ENCODE measurements at places on chromosomes 1 and 21.

DNA sequence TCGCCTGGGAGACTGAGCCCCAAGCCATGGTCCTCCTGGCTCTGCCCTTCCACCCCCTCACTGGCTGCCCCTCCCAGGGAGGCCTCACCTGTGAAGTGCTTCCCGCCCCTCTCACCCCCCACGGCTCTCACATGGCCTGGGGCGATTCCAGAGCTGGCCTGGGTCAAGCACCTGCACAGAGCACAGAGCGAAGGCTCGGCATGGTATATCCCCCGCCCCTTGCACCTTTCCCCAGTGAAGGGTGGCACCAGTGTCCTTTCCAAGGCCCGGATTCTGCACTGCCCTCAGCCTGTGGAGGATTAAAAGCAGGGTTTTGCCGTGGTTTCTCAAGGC, 1.1 kb upstream of the AJAP1 start:
- DNase-seq, result no peak

GRCh38 chr1:178021950-178022349, 52.1 kb upstream of the SEC16B start:
- no peak for DNase-seq

- no peak for DNase-seq
Measured at GRCh38 chr1:214645712-214646111, 42.7 kb downstream of the CENPF start.

- DNase-seq, result no peak
Measured at GRCh38 chr1:87549738-87550137, 221.1 kb downstream of the LMO4 start.

DNA sequence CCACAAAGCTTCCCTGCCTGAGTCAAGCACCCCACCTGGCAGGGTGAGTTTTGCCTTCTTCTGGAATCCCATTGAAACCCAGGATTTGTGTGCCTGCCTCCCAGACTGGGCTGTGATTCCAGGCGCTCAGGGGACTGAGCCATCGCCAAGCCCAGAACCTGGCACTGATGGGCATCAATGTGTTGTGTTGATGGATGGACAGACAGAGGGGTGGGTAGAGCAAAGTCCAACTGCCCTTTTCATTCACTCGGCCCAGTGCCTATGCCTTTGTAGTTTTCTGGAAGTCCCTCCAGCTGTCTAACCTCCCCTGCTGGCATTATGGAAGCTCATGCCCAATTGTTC, 66.0 kb upstream of the LAPTM5 start:
- no peak for DNase-seq

DNA sequence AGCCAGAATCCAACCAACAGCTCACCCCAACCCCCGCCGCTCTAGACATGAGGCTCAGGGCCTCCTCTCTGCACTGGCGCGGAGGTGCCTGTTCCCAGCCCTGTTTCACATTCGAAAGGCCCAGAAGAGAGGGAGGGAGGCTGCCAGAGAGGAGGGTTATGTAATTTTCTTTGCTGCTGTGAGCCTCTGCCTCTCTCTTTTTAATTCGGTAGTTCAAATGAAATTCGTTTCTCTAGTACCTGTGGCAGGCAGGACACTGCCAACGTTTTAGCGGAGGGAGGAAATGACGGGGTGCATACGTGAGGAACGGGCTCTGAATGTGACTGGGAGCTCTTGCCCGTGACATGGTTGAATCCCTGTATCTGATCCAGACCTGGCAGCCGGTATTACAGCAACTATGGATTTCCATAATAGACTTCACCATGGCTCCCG, 9.4 kb downstream of the PRDM16 start:
- DNase-seq, result no peak

DNA sequence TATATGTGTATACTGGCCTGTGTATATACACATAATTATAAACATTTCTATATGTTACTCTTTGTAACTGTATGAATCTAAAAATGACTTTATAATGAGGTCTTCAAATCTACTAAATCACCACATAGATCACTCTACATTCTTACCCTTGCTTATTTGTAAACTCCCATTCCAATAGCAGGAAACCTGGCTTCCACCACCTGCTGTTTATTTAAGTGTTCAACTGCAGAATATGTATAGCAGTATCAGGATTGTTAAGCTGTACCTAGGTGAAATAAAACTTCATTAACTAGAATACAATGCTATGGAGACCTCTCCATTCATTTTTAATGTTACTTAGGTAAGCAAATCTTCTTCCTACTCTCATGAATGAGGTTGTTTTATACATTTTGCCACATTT, 1351.1 kb upstream of the B3GALT2 start:
- DNase-seq, result no peak

- DNase-seq, result no peak
Measured at GRCh38 chr1:37473431-37474045, 842 bp upstream of the ZC3H12A start.

- DNase-seq, result no peak
Measured at GRCh38 chr1:83692524-83693381, 306.2 kb downstream of the TTLL7 start.

- no peak for DNase-seq
Measured at GRCh38 chr1:200454425-200454824, 44.6 kb upstream of the ZNF281 start.

DNA sequence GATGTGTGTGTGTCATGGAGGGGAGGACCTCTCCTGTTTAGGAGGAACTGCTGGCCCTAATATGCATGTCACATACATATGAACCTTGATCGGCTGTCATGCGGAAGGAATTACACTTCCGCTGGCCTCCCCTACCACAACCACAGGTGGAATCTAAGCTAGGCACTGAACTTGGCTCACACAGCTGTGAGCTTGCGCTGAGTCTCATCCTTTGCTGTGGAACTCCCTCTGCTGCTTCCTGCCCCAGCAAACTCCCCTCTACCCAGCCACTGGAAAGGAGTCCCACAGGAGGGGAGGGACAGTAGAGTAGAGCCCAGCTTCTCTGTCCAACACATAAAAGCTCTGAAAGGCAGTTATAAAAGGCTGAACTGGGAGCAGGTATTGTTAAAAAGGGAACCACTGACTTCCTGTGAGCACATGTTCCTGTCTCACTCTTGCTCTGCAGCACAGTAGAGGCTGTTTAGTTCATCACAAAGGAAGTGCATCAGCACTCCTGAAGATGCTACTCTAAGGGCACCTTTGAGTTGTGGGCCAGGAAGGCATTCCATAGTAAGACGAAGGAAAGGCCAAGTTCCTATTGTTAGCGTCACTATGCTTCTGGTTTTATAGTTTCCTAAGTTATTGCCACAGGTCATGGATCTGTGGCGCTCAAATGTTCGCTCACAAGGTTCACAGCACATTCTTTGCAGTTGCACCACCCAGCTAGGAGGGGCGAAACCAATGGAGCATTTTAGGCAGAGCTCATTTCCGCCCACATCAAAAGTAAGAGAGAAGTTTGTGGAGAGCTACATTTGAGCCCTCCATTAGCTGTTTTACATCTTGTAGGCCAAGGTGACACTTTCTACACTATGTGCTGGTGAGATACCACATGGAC, 17.7 kb upstream of the PTPRC start:
- peak; percentile 41 for DNase-seq

DNA sequence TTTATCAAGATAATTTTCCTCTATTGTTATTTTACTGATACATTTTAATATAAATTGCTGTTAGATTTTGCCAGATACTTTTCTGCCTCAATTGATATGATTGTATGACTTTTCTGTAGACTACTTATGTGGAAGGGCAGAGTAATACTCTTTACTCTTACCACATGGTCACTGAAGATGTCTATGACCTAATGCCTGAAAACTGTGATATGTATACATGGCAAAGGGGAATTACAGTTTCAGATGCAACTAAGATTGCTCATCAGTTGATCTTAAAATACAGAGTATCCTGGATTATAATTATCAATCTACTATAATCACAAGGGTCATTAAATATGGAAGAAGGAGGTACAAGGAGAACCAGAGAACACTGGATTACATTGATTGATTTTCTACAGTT, 1528.0 kb downstream of the BRINP3 start:
- no peak for DNase-seq

GRCh38 chr1:41874903-41875411, 43.8 kb downstream of the HIVEP3 start:
- no peak for DNase-seq

DNA sequence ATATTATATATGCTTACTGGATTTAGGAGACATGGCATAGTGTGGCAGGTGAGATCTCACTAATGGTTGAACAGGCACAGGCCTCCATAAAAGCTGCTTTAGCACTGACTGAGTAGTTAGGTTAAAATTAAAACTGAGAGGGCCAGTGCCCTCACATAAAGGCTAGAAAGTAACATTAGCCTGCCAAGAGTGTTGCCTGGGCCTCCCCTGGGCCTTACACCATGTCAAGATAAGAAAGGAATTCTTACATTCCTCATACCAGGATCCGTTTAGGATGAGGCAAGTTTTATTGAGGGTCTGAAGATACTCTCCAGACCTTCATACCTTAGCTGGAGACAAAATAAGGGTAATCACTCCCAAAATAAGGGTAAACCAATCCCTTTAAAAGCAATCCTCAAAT, 1011.8 kb downstream of the PLA2G4A start:
- no peak for DNase-seq

GRCh38 chr1:191609305-191609704, 549.0 kb upstream of the RGS18 start:
- no peak for DNase-seq

DNA sequence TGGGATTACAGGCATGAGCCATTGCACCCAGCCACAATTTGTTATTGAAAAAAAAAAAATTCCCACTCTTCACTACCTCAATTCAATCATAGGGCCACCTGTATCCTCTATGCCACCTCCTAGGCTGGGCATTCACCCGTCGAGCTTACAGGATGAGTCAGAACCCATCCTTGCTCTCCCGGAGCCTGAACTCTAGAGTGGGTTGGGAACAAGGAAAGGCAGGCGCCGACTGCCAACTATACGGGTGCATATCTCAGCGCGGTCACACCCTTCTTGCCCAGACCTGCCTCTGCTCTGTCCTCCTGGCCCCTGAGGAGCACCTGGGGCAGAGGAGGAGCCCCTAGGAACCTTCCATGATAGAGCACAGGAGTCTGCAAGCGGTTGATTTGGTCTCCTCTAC, 21.4 kb upstream of the LBR start:
- no peak for DNase-seq

GRCh38 chr1:115277276-115277675, 60.8 kb downstream of the NGF start:
- DNase-seq, result no peak

GRCh38 chr1:47439819-47440598, 2.2 kb downstream of the FOXD2 start:
- no peak for DNase-seq

- DNase-seq, result no peak
Measured at GRCh38 chr1:240803151-240803550, 191.2 kb upstream of the GREM2 start.

DNA sequence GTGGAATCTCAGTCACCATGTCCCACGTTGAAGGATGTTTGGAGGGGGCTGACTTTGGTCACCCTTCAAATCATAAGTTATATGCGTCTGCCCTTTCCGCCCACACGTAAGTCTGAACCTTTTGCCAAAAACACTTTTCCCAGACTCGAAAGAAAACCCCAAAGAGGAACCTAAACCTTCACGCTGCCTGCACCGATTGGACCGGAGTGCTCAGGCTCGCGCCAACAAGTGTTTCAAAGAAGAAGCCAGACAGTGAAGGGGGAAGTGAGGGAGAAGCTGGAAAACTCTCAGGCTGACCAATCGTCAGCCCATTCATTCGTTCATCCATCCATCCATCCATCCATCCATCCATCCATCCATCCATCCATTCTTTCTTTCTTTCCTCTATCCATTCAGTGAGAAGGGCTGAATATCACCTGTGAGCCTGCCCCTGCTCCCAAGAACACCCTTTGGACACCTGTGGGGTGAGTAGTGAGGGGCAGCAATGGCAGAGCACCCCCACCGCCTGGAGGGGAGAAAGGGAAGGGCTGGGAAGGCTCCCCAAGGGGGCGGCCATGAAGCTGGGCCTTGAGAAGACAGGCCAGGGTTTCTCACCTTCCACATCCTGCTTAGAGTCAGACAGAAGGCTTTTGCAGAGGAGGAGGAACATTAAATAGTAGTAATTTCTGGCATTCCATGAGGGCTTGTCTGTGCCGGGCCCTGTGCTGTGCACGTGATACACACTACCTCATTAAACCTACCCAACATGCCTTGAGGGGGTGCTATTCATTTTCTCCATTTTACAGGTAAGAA, 27.1 kb upstream of the RUNX3 start:
- no peak for DNase-seq

DNA sequence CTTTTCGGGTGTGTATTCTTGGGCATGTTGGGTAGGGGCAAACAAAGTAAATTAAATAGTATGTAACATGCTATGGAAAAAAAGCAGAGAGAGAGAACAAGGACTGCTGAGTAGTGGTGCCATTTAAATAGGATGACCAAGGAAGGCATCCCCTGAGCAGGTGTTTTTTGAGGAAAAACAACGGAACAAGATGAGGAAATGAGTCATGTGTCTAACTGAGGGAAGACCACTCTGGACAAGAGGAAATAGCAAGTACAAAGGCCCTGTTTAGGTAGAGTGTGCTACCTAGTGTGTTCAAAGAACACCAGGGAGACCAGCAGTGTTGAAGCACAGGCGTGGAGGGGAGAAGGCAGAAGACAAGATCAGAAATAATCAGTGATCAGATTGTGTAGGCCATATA, 20.1 kb upstream of the GUCA2A start:
- no peak for DNase-seq

GRCh38 chr1:163673759-163674151, 352.0 kb downstream of the NUF2 start:
- DNase-seq, result no peak

DNA sequence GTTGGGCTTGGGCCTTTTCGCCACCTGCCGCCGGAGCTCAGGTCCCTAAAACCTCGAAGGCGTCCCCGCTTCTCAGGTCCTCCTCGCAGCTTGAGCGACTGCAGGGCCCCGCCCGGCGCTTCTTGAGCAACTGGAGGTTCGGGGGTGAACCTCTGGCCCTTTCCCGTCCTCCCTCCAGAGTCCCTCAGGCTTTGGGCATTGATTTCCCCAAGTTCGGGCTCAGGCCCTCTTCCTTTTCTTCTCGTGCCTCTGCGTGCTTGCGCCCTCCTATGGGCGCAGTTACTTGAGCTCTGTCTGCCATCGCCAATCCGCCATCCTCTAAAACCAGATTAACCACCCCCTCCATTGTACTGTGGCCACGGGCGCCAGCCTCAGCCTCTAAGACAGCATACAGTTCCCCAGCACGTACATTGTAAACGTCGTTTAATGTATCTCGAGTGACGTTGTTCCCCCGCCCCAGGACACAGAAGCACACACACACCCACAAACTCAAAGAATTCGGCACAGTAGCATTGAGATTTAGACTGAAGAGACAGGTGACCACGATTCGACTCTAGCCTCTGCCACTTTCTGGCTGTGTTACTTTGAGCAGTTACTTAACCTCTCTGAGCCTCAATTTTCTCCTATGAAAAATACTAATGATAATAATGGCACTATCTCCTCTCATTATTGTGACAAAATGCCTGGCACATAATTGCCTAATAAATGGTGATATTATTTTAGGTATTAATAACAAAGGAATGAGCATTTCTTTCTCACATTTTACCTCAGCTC, 22.6 kb downstream of the BTG2 start:
- peak; percentile 26 for DNase-seq

DNA sequence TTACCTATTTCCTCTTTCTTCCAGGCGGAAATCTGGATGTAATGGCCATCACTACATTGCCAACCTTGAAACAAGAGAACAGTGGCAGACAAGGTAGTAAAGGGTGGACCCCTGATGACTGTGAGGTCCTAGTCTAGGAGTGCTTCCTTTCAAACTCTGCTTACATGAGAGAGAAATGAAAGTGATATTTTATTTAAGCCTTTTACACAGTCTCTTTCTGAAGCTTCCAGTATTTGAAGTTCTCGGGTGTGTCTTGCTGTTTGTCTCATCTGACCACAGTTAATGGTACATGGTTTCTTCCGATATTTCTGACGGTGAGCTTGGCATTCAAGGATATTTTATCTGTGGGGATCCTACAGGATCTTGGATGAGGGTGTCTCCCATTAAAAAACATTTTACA, 215.2 kb downstream of the SLC45A1 start:
- DNase-seq, result no peak

Measured in stimulated activated CD4-positive, alpha-beta T cell treated with anti-CD3 and anti-CD28 coated beads, Interleukin-15, amount 100 ng/mL, for 1 hour (primary cell).